Fibroblast of upper back skin (primary cell): ENCODE measurements at places on chromosomes 1 and 21.

DNA sequence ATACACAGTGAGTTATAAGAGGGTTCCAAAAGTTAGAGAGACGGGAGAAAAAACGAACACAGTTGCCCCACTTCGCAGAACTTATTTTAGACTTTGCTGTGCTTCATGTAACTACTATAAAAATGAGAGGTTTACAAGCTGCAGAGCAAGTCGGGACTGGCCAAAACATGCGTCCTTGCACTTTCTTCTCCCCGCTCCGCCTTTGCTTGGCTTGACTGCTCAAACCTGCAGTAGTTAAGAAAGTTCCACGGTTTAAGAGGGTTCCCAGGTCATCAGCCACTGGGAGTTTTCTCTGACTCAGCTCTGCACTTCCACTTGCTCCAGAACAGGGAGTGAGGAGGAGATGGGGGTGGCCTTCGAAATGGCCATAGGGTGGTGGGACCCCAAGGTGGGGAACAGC lies 36.2 kb downstream of the CLIC6 start:
- no peak for DNase-seq

- DNase-seq: no peak
These were observed 48.4 kb downstream of the FAAP20 start for GRCh38 chr1:2145946-2146835.

- no peak for DNase-seq
These were observed 29.0 kb upstream of the CASQ2 start for GRCh38 chr1:115797486-115797885.

DNA sequence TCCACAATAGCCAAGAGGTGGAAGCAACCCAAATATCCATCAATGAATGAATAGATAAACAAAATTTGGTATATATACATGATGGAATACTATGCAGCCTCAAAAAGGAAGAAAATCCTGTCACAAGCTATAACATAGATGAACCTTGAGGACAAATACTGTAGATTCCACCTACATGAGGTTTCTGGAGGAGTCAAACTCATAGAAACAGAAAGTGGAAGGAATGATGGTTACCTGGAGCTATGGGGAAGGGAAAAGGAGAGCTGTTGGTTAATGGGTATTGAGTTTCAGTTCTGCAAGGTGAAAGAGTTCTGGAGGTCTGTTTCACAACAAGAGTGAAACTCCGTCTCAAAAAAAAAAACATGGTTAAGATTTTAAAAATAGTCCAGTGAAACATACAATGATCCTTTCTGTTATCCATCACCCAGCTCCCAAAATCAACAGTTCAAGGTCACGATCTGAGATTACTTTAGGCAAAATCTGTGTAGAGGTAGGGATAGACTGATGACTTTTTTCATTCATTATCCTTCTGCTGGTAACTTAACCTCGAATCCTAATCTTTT lies 80.8 kb upstream of the HNRNPU start:
- DNase-seq: no peak

DNA sequence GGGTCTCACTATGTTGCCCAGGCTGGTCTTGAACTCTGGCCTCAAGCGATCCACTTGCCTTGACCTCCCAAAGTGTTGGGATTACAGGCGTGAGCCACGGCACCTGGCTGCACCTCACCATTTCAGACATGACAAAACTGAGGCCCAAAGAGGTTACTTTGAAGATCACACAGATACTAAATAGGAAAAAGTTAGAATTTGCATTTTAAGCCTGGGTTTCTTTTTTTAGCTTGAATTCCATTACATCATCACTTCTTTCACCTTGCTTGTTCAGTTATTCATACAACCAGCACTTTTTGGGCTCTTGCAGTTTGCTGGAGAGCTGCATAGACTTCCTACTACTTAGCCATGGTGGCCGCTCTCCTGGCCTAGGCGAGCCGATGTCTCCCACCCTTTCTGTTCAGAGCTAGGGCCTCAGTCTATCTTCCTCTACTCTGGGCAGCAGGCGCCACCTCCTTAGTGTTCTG lies 16.3 kb upstream of the CD2 start:
- no peak for DNase-seq

DNA sequence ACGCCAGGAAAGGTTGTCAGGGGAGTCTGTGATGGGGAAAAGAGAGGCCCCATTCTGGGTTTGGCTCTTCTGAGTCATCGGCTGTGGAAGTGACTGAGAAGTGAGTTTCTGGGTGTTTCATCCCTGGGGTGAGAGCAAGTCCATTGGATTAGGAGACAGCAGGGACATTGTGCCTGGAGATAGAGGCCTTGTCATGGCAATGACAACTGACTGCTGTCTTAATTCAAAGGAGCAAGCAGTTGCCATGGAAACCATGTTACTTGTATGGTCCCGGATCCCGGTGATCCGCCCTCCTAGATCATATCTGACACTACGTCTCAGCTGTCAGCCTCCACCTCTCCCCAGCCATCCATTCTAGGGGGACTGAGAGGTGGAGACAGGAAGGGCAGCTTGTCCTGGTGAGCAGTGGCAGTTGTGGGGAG lies 34.4 kb downstream of the KIAA0040 start:
- DNase-seq: no peak
